Naive thymus-derived CD8-positive, alpha-beta T cell (primary cell): ENCODE measurements at places on chromosomes 6 and 20. TPM values are rescaled to one million over a fixed set of nuclear protein-coding genes. Genes with fewer than 3 reads are reported as not detected.

GRCh38 chr6:32047855-32048766 is 9.9 kb downstream of the CYP21A2 start:
- peak; percentile 76 for DNase-seq

DNA sequence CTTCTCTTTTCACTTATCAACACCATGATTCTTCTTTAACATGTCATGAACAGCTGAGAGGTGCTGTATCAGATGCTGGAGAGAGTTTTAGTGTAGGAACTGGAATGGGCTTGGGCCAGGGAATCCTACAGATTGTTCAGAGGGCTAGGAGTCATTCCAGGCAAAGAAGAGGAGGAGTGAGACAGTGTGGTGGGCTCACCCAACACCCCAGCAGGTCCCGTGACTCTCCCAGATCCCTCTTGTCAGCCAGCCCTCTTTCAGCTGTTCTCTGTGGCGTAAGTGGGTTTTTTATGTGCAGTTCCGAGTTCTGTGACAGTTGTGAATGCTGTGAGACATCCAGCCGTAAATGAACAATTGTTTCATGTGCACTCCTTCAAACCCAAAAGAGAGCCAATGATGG is 31.4 kb upstream of the CEP162 start:
- no peak for DNase-seq

DNA sequence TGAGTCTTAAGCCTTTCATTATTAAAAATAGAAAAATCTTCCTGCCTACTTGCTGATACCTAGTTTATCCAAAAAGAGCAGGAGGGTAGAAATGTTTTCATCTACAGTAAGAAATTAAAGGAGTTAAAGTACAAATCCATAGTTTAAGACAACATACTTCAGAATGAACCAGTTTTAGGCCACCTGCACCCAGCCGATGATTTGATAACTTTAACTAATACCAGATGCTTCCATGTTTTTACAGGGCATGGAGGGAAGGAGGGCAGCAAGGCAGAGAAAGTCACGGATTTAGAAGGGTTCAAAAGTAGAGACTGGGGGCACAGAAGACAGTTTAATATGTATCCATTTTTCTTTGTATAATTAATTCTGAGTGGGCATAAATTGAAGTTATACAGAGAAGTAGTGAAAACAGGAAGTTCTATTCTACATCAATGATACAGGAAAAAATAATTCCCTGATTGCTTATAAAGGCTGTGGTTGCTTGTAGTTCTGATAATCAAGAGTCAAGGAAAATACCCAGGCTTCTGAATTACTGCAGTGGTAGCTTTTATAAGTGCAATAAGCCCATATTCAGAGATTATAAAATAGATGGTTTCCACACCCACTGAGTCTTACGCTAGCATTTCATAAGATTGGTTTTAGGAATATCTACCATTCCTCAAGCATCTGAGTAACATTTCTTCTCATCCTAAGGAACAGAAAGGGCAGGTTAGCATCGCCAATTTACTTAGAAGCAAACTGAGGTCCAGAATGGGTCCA is 72.0 kb downstream of the GMDS start:
- no peak for DNase-seq

- no peak for DNase-seq
These were observed 7.0 kb downstream of the PPP1R10 start for GRCh38 chr6:30610065-30610464.

GRCh38 chr6:14428269-14428668 is 310.7 kb downstream of the CD83 start:
- no peak for DNase-seq

- no peak for DNase-seq
These were observed 34.7 kb upstream of the TGM2 start for GRCh38 chr20:38199501-38200390.

GRCh38 chr20:50328996-50329898 is 138.6 kb downstream of the CEBPB start:
- no peak for DNase-seq

DNA sequence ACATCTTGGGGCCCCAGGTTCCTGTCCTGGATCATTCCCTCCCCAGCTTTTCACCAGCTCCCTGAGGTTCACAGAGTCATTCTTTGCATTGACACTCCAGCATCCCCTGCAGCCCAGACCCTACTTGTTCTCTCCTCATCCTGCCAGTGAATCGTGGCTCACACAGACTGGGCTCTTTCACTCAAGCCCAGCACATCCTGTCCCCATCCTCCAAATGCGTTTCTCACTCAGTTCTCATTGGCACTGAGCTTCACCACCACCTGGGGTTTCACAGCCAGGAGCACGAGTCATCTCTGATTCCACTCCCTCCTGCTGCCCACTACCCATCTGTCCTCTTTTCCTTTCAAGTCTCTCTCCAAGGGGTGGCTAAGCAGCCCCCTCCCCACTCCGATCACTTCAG is 85.4 kb upstream of the NNAT start:
- DNase-seq = no peak

DNA sequence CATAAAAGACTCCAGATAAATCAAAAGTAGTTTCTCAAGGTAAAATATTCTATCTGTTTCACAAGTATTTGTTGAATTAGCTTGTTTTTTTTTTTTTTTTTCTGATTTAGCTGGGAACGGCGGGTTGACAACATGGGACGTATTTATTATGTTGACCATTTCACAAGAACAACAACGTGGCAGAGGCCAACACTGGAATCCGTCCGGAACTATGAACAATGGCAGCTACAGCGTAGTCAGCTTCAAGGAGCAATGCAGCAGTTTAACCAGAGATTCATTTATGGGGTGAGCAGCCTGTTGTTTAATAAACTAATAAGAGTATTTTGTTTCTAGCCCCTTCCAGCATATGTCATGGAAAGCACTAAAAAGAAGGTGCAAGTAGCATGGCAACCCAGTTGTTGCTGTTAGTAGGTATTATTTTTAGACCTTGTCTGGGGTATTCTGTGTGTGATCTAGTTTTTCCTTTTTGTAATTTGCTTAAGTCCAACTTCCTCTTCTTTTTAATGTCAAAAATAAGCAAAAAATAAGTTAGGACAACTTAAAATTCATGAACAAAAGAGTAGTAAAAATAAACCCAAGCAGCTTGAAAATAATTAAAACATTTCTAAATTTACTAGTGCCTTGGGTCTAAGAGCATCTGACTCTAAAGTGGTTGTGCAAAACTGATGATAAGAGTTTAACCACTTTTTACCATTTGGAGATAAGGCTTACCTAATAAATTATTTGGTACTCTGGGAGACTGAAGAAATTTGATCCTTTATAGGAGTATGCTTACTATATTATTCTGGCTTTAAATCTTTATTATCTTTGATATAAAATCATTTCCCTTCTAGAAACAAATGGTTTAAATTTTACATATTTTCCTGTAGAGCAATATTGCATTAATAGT is 70.8 kb upstream of the DYNLRB1 start:
- no peak for DNase-seq

CST2 gene
- polyA plus RNA-seq = not detected

- DNase-seq = no peak
These were observed 144.3 kb downstream of the ADGRB3 start for GRCh38 chr6:68779366-68779765.

- peak; percentile 32 for DNase-seq
These were observed 148.0 kb downstream of the TMEM200A start for GRCh38 chr6:130513770-130514169.

SLC26A8 gene
- polyA plus RNA-seq = not detected

GRCh38 chr6:44497807-44498206 is 110.3 kb downstream of the CDC5L start:
- DNase-seq = no peak

DNA sequence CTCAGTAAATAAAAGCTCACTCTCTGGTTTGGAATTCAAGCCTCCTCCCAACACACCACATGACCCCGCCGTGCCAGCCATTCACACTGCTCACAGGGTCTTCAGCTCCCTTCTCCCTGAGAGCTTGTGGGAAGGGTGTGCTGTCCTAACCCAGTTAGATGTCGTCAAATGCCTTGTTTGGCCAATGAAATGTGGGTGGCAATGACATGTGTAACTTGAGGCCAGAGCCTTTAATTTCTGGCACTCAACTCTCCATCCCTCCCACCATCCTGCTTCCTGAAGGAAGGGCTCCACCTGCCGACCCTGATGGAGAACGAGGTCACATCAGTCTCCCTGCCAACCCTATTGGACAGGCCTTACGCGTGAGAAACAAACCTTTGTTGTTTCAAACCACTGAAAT is 224.5 kb upstream of the AGPAT4 start:
- no peak for DNase-seq

DNA sequence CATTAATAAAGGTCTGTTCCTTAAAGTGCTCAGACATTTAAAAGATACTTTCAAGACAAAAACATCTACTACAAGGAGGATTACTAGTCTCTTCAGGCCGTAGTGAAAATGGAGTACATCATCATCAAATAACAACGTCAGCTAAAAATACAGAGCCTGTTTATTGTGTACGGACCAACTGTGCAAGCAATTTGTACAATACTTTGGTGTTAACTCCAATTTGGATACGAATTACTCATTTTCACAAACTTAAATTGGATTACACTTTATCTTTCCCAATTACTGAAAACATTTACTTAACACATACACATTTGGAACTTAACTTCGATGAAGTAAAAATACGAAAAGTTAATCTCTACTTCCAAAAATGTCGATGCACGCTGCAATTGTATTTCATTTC is 802 bp downstream of the CYP39A1 start:
- DNase-seq = no peak
